CD4-positive, alpha-beta T cell treated with Interleukin-2 at 100 ng/mL for 4 hours (primary cell): ENCODE measurements at places on chromosomes 1 and 21.
A peak's percentile ranks its signal among the peaks of the same experiment; 100 is the strongest.

DNA sequence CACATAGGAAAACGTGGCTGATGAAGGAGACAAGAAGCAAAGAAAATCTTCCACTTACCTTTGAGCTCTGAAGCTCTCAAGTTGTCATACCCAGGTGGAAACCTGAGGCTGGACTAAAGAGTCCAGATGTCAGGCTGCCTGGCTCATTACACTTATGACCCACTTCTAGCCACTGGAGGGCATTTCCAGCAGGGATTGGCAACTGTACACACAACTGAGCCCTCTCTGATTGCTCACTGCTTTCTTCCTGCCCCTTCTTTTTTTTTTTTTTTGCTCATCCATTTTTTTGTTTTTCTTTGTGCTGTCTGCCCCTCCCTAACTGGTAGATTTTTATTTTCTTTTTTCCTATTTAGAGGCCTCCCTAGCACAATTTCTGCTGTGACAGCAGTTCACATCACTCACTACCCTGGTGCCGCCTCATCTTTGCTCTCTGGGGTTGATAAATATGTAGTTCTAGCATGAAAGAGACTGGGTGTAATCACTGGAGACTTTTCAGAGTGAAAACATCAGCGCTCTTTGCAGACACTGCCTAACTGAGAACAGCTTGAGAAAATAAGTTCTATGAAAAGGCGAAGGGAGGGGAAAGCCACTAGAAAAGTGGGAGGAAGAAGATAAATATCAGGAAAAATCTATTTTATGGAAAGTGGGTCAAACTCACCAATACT is 334.5 kb downstream of the NUF2 start:
- DNase-seq = no peak

- no peak for DNase-seq
These were observed 27.2 kb downstream of the NGF start for GRCh38 chr1:115310581-115311473.

- DNase-seq = no peak
These were observed 182.8 kb downstream of the EIF4G3 start for GRCh38 chr1:20993716-20994575.

GRCh38 chr1:1361982-1362423 is 3.6 kb upstream of the MXRA8 start:
- no peak for DNase-seq

- DNase-seq = peak; percentile 60
These were observed 755 bp upstream of the THRAP3 start for GRCh38 chr1:36223381-36223995.

- DNase-seq = no peak
These were observed 476.8 kb upstream of the DEPDC1 start for GRCh38 chr1:68973459-68974244.

DNA sequence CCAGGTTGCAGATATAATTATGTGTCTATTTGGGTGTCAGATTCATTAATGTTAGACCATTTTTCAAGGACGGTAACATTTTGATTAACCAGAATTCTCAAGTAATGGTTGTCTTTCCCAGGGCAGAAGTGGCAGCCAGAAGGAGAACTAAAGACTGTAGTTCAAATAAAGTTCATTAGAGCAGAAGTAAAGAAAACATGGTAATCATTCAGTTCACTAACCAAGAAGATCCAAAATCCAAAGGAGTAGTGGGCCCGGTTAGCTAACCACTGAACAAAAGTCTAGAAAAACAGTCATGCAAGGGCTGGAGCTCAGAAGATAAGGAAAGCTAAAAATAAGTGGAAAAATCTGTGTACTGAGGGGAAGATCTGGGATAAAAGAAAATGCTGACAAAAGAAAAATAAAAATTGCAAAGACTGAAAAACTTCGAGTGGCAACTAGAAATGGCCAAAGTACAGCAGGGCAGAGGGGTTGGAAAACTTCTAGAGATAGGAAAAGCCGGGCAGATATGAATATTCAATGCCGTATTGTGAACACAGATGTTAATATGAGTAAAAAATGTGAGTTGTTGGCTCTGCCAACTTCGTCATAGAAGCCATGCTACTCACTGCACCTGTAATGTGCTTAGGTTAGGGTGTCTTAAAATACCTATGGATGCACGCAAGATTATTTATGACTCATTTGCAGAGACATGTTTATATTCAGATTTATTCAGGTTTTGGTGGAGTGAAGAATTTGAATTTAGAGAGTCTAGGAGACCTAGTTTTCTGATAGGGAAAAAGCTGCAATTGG is 925.9 kb downstream of the LTN1 start:
- DNase-seq = no peak

DNA sequence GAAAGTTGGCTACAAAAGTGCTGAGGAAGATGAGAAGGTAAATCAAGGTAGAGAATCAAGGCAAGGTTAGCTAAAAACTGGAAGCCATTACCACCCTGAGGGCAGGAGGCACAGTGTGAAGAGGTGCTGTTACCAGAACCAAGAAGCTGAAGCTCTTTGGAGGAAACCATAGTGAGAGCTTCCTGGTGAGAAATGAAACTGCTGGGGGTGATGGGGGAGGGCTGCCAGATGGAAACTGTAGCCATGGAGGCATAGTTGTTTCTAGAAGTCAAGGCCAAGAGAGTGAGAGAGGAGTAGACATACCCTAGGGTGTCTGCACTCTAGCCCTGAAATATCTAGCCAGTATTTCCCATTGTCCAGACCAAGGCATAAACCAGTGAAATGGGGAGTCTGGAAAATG is 28.7 kb downstream of the IFI44 start:
- no peak for DNase-seq

- no peak for DNase-seq
These were observed 82.7 kb downstream of the KCND3 start for GRCh38 chr1:111906816-111907215.

- no peak for DNase-seq
These were observed 5.6 kb downstream of the RPS6KA1 start for GRCh38 chr1:26535201-26535600.

DNA sequence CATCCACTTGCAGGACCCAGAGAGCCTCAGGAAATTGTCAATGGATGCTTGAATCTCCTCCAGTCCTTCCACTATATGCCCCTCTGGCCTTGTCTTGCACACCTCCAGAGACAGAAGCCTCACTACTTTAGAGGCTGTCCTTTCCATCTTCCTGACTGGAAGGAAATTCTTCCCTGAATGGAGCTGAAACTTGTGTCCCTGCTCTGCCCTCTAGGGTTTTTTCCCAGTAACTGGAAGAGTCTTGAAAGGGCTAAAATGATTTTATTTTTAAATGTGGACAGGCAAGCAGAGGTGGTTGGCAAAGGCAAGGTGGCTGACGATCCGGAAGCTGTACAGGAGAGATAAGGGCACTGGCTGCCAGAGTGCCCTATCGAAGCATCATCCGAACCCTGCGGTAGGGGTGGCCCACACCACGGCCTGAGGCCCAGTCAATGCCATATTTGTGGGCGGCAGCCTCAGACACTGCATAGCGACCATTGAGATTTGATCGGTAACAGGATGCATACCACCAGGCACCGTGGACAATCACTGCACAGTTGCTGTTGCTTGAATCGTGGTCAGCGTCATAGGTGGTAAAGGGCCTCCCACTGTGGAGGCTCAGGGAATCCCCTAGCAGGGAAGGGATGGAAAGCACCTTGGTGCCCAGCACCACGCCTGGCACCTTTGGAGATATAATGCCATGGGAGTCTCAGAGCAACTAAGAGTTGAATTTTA is 2.3 kb upstream of the MAP3K6 start:
- DNase-seq = no peak
